ENCODE measurements at places on chromosomes 7 and 10.

DNA sequence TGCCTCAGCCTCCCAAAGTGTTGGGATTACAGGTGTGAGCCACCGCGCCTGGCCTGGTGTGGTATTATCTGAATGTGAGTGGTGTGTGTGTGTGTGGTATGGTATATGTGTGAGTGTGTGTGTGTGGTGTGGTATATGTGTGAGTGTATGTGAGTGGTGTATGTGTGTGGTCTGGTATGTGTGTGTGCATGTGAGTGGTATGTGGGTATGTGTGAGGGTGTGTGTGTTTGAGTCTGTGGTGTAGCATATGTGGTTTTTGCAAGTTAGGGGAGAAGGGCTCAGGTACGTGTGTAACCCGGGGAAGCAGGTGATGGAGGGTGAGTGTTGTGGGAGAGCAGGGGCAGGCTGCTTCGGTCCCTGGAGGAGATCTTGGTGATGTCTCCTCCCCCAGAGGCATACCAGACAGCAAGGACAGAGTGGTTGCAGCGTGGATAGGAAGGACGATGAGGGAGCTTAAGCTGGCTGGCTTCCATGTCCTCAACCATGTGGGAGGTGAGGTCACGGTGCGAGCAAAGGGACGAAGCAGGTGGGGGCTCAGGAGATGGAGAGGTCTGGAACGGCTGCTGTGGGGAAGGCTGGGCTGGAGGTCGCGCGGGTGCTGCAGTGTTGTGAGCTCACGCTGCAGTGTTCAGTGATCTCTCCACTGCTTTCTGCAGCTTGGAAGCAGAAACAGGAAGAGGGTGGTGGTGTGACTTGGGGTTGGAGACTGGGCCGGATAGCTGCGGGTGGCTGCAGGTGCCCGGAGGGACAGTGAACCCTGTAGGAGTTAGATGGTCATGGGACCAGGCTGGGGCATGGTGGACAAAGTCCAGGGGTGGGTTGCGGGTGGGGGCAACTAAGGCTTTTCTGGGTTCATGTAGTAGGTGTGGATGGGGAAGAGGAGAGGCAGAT is 5.0 kb downstream of the ZYX start:
- no peak for DNase-seq

DNA sequence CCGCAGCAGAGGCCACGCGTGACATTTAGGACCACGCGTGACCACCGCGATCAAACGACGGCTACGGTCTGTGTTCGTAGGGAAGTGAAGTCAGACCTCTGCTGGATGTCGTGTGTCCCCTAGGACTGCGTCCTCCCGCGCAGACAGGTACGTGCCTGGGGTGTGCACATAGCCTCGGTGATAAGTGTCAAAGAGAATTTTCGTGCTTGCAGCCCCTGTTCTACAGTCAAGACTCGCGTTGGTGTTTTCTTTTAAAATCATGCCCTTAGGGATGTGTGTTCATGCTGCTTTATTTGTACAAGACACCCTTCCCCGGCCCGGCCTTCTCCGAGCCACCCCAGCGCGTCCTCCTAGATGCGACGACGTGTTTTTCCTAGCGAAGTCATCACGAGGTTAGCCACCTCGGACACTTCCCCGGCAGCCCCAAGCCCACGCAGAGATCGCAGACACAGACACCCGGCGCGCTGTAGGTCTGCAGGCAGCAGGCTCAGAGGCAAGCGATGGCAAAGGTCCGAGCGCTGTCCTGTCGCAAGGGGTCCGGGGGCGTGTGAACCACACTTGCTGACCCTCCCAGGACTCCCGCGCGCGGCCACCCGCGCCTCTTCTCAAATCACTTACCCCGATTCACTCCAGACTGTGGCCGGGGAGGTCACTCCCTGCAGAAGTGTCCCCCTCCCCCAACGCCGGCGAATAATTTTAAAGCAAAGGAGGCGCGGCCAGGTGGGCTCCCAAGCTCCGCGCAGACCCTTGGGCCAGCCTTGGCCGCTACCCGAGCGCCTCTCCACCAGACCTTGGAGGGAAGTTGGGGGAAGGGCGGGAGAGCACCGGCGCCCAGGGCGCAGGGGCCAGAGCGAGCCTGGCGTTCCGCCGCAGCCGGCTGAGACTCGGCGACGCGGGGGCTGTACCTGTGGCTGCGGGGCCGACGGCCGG is 552 bp downstream of the MKX start:
- DNase-seq, result no peak

DNA sequence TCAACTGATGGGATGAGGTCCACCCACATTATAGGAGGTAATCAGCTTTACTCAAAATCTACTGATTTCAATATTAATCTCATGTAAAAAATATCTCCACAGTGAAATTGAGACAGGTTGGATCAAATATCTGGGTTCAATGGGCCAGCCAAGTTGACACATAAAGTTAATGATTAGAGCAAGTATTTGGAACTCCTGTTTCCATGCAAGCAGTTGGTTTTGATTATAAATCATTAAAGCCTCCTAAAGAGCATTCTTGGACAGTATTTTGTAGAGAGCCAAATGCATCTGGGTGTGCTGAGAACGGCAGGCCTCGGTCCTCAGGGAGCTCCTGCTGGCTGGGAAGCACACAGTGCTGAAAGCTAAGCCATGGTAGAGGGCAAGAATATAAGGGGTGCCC is 126.9 kb upstream of the BTBD16 start:
- DNase-seq, result no peak

GRCh38 chr7:41692251-41692650 is 10.6 kb downstream of the INHBA start:
- no peak for DNase-seq

DNA sequence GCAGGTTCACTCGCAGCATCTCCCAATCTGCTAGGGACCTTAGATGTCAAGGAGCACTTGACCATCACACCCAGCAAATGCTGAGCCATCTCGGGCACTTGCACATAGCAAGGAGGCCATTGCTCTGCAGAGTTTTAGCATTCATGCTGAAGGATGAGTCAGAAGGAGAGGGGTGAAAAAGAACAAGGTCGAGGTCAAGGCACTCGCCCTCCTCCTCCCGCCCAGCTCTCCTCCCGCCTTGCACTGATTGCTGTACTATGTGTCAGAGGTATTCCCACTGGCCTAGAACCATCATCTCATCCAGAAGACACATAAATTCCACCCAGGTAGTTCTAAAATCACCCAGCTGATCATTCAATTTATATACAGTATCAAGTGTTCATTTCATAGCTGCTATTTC is 255.1 kb upstream of the SP4 start:
- DNase-seq, result no peak

- DNase-seq, result no peak
Observed at GRCh38 chr10:24255881-24256311, 47.0 kb downstream of the KIAA1217 start.

DNA sequence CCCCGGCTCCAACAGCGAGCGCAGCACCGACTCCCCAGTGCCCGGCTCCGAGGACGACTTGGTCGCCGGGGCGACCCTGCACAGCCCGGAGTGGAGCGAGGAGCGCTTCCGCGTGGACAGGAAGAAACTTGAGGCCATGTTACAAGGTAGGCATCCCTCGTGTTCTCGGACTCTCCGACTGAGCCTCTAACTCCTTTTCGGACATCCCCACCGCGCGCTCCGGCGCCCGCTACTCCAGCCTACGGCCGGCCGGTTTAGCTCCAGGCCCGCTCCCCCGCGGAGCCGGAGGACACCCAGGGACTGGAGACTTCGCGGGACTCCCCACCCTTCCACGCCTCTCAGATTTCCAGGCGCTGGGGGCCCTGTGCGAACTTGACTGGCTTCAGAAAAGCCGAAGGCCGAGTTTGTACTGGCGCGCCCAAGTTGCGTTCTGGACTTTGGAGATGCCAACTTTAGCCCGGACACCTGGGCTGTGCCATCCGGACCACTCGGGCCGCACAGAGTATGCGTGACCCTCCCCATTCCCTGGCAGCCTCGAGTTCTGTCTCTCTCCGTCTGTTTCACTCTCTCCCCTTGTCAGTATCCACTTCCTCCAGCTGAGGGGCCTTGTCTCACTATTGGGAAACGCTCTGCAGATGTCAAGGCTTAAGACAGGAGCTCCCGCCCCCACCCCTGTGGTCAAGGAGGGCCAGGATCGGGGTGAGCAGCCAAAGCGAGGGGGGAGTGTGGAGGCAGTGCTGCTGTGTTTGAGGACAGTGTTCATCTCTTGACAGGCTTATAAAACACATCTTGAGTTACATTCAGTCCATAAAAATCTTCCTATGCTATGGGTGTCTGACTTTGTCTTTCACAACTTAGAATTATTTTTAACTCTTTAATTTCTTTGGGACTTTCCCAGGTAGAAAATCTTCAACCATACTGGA is 777 bp downstream of the BICC1 start:
- DNase-seq, result peak; percentile 43

DNA sequence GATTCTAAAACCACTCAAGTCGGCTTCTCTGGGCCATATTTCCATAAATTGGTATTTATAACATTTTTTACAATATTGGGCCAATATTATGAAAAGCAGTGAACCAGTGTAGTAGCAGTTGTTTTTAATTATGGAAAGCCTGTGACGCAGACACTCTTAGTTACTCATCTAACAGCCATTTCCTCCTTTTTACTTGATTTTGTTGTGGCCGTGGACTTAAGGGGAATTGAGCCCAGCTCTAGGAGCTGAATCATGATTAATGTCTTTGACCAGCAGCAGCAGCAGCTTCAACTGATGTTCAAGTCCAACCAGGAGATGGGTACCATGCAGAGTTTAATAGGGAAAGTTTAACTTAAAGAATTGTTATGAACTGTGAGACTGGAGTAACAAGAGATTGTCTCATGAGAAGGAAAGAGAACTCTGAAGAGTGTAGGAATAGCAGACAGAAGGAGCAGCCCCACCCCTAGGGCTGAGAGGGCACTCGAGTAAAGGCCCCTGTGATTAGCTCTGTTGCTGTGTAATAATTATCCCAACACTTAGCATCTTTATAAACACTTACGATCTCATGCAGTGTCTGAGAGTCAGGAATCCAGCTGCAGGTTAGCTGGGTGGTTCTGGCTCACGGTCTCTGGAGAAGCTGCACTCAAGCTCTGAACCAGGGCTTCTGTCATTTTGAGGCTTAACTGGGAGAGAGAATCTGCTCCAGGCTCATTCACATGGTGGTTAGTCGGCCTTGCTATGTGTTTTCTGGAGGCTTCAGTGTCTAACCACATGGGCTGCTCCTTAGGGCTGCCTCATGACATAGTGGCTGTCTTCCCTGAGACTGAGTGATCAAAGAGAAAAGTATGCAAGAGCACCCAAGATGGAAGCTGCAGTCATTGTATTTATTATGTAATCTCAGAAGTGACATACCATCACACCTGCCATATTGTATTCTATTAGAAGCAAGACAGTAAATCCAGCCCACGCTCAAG is 4.6 kb downstream of the LANCL2 start:
- DNase-seq, result peak; percentile 47

GRCh38 chr7:142808802-142809583 is 38.2 kb downstream of the PRSS2 start:
- no peak for DNase-seq

DNA sequence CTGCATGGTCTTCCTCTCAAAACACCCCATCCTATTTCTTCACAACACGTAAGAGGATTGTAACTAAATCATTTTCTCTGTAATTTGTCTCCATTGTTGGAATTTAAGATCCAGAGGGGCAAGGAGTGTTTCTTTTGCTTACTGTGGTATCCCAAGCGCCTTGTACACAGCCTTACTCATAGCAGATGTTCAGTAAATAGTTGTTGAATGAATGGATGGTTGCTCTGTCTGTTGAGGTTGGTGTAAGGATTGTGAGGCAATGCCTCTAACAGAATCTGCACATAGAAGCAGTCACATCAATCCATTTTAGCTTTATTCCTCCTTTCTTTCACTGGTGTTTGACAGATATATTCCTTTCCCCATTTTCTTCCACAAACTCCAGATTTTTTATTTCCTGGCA is 90.1 kb downstream of the ZNF365 start:
- DNase-seq, result no peak

GRCh38 chr10:128985036-128985435 is 482.0 kb upstream of the MGMT start:
- DNase-seq, result no peak

GRCh38 chr7:152633504-152633903 is 42.4 kb downstream of the XRCC2 start:
- DNase-seq, result no peak

- DNase-seq, result peak; percentile 26
Observed at GRCh38 chr10:48501787-48502771, 102.8 kb downstream of the ARHGAP22 start.

- no peak for DNase-seq
Observed at GRCh38 chr7:112160771-112161150, 45.4 kb downstream of the DOCK4 start.

DNA sequence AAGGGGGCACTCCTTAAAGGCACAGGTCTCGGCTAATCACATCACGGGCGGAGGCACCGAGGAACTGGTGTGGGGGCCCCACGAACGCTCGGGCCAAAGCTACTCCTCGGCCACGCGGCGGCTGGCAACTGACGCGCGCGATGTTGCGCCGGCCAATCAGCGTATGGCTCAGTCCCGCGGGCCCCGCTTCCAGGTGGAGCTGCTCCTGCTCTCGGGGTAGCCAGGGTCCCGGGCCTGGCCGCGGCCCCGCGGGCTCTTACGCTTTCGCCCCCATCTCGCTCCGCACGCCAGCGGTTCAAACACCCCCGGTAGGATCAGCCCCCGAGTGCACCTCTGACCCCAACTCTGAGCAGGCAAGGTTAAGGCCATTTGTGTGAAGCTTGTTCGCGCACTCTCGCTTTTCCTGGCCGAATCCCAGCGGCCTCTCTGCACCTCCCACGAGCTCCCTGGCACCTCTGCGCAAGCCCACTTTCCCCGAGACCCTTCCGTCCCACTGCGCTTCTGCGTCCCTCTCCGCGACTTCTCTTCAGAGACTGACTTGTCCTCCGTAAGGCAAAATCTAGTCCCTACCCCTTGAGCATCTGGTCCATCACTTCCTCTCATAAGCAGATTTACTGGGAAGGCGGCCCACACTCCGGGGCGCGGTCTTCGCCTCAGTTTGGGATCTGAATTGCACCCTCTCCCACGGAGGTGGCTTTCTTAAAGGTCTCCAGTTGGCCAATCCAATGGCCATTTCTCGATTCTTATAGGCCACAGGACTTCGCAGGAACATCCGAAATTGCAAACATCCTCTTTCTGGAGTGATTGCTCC is 200.9 kb upstream of the TBX20 start:
- no peak for DNase-seq

- DNase-seq, result no peak
Observed at GRCh38 chr7:75533926-75534325, 41.8 kb downstream of the SPDYE5 start.
